ENCODE measurements at places on chromosomes 6 and 20.

GRCh38 chr6:42547407-42548329 lies 16.2 kb upstream of the UBR2 start:
- peak; percentile 86 for DNase-seq

- DNase-seq: no peak
These were observed 17.9 kb downstream of the MDFI start for GRCh38 chr6:41656002-41656691.

GRCh38 chr6:34547701-34548644 lies 8.2 kb downstream of the SPDEF start:
- DNase-seq: no peak

GRCh38 chr20:47379433-47380150 lies 23.1 kb upstream of the ZMYND8 start:
- no peak for DNase-seq

- DNase-seq: no peak
These were observed 517.3 kb upstream of the PTCHD4 start for GRCh38 chr6:48628316-48628715.

DNA sequence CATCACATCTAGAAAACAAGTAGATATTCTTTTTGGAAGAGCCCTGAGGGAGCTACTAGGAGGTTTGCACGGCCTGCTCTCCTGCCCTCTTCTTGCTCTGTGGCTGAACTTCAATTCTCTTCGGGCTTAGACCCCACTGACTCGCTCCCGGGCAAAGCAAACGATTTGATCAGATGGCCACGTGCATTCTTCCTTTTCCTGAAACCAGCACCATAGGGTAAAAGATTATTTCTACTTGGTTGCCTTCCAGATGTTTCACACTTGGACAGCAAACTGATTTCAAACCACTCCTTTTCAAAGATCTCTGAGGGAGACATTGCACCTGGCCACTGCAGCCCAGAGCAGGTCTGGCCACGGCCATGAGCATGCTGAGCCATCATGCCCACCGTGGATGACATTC lies at the start of gene SLC22A1:
Gene SLC22A1, plus strand, starts transcription at position 258 of the 400 bp plus-strand sequence. Its CDS starts 121 bp downstream, at position 379.
- no peak for DNase-seq

- DNase-seq: no peak
These were observed 79.3 kb upstream of the ARMC2 start for GRCh38 chr6:108768792-108769524.

GRCh38 chr6:17497535-17498095 lies 102.5 kb upstream of the FAM8A1 start:
- DNase-seq: no peak

DNA sequence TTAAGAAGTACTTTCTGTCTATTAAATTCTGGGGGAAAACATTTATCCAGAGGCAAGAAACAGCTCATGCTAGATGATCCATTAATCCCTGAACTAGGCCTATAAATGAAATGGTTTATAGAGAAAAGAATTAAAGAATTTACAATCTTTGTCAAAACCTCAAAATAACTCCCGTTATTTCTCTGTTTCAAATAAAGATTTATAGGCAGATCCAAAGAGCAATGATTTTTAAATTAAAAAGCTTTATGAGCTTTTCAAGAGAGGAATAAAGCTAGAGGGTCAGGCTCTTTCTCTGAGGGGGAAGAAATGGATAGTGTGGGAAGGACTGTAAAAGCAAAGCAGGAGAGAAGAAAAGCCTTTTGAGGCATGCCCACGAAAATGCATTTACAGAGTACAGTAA lies 82.5 kb upstream of the OGFRL1 start:
- no peak for DNase-seq

- DNase-seq: no peak
These were observed 175.1 kb downstream of the SCP2D1 start for GRCh38 chr20:18988701-18989100.

DNA sequence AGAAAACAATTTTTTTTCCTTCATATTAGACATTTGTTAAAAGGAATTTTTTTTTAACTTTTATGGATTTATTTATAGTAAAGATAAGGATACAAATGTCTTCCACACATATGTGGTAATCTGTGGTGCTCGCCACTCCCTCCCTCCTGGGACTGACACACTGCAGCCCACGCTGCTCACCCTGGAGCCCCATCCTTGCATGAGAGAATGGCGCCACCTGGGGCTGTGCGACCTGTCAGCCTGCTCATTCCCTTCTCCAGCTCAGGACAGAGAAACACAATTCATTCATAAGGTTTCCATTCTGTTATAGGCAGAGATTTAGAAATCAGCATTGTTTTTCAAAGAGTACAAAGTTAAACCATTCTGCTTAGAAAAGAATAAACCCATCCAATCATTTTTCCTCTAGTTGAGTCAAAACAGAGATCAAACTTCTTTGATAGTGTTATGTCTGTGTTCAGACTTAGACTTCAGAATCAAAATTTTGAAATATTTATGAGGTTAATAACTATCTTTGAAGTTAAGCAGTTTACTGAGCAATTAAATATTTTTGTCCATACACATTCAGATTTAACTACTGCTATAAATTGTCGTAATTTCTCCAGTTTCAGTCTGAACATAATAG lies 42.8 kb upstream of the DYNLRB1 start:
- no peak for DNase-seq

DNA sequence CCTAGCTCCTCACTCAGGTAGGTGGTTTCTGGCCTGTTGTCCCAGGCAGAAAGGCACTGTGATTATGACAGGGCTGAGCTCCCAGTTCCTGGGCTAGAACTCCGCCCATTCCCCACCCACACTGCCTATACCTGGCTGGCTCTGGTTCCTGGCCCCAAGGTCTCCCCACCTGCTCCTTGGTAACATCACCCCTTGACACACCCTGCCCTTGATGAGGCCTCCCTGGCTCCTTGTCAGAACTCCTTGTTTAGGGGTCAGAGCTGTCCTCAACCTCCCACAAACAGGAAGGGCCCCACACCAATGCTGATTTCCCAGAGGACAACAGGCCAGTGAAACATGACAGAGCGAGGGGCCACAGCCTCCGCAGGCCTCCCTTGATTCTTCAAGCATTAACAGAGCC lies 15.5 kb upstream of the MYMX start:
- no peak for DNase-seq

DNA sequence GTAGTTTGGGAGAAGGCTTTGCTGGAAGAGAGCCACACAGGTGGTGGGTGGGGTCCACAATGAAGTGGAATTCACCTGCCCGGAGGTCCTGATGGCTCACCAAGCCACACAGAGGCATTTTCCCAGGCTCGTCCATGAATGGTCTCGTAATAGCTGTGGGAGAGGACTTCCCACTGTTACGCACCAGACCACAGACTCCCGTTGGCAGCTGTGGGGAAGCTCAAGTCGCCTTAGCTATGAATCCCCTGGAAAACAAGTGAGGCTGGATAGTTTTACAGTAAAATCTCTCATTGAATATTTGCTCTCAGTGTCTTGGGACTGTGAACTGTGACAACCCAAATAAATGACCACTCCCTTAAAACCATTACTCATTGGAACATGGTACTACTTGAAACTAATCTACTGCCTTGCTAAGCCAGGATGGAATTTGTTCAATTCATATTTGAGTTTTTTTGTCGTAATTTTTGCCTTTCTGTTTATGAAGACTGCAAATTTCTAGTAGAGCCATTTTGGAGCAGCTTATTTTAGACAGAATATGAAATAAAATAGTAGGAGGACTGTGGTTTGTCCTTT lies 79.4 kb downstream of the JAG1 start:
- no peak for DNase-seq

- DNase-seq: no peak
These were observed 67.7 kb downstream of the PHACTR2 start for GRCh38 chr6:143745166-143746133.

- no peak for DNase-seq
These were observed 363.2 kb upstream of the FLRT3 start for GRCh38 chr20:14700639-14700960.

DNA sequence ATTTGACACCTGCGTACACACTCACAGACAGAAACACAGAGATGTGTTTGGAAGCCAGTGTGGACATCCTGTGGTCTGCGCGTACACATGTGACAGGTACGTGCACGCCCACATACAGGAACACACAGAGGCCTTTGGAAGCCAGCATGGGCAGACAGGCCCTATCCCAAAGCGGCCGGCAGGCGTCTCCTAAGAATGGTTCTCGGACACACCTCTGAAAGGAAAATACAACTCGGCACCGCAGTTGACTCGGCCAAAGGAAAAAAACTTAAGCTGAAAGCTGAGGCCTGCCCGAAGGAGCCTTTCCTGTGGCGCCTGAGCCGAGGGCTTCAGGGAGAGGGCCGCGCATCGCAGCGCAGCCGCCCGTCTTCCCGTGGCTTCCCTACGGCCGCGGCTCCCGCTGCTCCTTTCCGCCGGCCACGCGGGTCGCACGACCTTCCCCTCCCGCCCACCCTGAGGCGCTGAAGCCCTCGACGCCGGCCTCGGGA lies 1.4 kb upstream of the CEP43 start:
- peak; percentile 19 for DNase-seq

DNA sequence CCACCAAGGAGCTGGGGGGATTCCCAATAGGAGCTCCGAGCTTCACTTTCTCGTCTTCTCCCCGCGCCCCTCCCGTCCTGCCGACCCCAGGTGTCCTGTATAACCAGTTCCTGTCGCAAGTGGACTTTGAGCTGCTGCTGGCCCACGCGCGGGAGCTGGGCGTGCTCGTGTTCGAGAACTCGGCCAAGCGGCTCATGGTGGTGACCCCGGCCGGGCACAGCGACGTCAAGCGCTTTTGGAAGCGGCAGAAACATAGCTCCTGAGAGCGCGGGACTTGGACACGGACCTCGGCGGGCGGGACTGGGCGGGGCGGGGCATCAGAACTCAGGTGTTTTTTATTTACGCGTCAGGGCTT lies 340 bp upstream of the VARS2 start:
- no peak for DNase-seq

DNA sequence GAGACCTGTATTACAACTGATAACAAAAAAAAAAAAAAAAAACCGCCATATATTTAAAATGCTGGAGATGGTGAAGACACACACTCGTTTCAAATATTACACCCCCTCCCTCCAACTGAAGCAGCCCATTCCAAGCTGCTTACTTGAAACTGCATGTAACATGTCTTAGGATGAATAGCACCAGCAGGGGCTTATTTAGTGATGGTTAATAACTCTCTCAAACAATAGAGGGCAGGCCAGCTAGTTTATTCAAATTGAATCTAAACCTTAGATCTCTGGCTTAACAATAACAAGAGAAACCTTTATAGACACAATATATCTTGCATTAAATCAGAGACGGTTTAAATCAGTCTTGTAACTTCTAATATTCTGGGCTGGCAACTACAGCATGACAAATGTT lies 9.3 kb upstream of the JPH2 start:
- no peak for DNase-seq

DNA sequence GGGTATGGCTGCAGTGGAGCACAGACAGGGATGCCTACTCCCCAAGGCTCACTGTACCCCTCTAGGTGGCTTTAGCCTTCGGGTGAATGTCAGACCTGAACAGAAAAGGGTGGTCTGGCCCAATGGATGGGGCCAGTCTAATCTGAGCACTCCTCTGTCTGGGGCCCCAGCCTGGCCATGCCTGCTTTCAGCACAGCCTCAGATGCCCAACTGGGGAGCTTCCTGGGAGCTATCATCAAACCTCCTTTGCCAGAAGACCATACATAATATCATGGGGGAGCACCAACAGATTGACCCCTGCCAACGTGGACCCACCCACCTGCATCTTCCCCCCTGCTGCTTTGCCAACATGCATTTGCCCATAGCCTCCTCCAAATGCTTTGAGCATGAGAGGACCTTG lies 454.1 kb upstream of the KHDRBS2 start:
- no peak for DNase-seq

- DNase-seq: no peak
These were observed 24.1 kb downstream of the ALDH8A1 start for GRCh38 chr6:134925800-134926199.

DNA sequence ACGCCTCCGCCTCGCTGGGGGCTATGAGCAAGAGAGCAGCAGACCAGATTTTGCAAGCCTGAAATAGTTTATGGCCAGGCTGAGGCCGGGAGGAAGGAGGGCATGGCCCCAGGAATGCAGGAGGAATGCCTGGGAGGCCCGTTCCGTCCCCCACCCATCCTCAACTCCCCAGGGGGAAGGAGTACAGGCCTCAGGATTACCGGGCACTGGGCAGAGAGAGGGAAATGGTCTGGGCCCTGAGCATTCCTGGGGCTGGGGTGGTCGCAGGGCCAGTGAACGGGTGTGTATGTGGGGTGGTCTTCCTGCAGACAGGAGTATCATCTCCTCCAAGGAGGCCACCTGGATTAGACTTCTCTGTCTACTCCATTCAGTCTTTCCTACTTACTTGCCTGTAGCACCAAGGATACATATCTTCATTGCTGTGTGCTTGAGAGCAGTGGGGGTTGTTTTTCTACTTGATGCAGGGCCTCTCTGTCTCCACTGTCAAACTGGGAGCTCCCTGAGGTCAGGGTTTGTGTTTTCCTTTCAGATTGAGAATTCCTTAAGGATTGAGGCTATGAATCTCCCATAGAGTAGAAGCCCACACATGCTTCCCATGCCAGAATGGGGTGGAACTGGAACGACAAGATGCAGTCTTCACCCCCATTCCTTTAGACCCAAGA lies 81.3 kb downstream of the VEGFA start:
- DNase-seq: no peak

- no peak for DNase-seq
These were observed 18.8 kb upstream of the EZR start for GRCh38 chr6:158837684-158838625.

- DNase-seq: peak; percentile 72
These were observed 19.9 kb downstream of the ZKSCAN8 start for GRCh38 chr6:28161410-28162079.

DNA sequence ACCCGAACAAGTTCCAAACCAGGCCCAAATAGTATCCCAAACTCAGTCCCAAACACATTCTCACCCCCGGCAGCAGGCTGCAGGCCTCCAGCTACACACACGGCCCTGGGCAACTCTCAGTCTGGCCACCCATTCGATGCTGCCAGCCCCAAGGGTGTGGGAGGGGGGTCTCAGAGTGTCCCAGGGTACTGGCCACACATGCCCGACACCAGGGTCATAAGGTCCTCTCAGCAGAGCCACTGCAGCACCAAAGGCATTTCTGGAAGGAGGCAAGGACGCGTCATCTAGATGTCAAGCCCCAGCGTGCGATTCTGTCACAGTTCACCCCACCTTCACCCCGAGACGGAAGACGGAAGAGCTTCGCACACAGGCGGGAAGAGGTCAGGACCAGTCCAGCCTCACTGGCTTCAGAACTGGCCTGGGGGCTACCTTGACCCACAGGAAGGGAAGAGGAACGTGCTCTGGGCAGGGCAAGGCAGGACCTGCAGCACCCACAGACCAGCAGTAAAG lies 9.5 kb downstream of the MYL9 start:
- DNase-seq: no peak

DNA sequence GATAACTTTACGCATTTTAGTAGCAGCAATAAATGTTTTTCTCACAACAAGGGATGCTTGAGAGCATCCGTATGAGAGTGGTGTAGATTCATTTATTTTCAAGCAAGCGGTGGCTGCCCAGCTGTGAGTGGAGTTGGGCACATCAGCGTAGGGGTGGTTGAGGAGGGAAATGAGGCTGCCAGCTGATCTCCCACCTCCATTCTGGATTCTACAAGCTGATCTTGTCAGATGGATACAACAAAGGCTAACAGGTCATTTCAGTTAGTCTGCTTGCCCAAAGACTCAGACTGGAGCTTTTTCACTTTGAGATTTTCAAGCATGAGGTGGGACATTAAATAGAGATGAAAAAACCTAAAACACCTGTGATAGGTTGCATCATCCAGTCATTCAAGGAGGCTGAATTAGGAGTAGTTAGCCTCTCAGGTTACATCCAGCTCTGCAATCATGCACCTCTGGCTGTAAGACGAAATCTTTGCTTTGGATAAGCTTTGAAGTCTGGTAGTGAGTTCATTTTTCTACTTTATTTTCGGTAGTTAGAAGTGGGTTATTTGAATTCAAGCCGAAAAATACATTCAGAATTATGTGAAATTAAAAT lies 1.9 kb upstream of the BACH2 start:
- no peak for DNase-seq

Data from T-helper 9 cell (primary cell).